ENCODE measurements at places on chromosomes 3 and 15.

DNA sequence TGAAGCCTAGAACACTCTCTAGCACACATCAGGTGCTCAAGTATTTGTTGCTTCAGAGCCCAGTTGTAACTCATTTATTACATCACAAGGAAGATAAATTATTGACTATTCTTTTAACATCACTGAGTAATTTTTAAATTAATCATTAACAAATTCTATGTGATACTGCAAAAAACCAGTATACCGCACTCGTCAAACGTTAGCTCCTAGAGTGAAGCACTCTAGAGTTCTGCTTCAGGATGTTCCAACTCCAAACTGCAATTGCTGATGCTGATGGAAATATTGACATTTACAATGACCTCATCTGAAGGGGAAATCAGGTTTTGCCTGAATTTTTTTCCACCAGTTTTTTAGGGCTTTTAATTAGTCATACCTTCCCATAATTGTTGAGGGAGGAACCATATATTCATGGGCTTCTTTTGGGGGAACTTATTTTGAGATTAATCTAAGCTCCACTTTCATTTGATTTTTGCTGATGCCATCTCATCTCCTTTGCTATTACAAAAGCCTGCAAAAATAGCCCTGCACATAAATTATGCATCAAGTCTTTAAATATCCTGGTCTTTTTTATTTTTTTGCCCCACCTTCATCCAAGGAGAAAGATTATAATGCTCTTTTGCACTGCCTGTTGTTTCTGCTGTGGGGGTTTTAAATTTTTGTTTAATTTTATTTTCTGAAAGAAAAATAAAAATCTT lies 123.0 kb upstream of the STAC start:
- no peak for DNase-seq

- no peak for DNase-seq
Observed at GRCh38 chr3:102826636-102827035, 391.8 kb downstream of the ZPLD1 start.

- DNase-seq: no peak
Observed at GRCh38 chr15:24862726-24863521, 91.9 kb upstream of the SNRPN start.

GRCh38 chr15:60396560-60396957 lies 1.2 kb downstream of the ANXA2 start:
- DNase-seq: no peak

DNA sequence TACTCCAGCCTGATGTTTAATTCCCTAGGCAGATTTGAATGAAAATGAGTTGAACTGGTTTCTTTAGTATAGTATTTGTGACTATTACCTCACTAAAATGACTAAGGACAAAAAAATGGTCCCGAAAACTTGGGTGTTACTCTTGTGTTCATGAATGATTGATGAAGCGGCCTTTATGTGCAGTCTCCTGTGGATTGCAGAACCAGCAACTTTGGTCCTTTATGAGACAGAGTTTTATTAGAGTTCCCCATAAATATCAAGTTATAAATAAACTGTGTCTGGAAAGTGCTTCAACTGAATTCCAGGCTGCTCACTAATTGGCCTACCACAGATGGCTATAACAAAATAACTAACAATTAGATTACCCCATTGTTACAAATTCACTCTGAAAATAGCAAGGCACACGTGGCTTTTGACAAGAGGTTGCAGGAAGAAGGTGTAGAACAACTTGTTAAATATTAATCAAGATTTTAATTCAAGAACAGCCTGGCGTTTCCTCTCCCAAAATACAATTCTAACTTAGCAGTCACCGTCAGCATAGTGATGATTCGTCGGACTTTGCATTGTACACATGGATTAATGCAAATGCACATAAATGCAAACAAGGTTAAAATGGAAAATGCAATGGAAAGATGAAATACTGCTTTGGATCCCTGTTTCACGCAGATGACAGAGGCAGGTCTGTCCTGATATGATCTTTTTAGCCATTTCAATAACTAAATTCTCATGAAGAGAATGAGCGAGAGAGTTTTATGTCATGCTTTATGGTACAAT lies 567.3 kb upstream of the ZNF717 start:
- no peak for DNase-seq

DNA sequence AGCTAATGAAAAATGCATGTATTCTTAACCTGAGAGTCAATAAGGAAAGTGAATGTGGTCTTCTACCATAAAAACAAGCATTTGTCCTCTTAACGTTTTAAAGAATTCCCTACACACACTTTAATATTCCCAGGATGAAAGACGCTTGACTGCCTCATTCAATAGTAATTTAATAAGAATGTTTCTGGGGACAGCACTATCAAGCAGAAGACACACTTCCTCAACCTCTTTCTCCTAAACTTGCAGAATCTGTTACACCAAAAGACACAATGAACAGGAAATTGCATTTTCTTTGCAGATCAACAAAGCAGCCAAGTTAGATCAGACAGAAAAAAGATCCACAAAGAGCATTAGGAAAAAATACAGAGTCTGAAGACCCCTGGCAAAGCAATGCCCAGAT lies 97.7 kb downstream of the PLCH1 start:
- no peak for DNase-seq

- peak; percentile 19 for DNase-seq
Observed at GRCh38 chr15:43776101-43776717, 557 bp downstream of the ELL3 start.

DNA sequence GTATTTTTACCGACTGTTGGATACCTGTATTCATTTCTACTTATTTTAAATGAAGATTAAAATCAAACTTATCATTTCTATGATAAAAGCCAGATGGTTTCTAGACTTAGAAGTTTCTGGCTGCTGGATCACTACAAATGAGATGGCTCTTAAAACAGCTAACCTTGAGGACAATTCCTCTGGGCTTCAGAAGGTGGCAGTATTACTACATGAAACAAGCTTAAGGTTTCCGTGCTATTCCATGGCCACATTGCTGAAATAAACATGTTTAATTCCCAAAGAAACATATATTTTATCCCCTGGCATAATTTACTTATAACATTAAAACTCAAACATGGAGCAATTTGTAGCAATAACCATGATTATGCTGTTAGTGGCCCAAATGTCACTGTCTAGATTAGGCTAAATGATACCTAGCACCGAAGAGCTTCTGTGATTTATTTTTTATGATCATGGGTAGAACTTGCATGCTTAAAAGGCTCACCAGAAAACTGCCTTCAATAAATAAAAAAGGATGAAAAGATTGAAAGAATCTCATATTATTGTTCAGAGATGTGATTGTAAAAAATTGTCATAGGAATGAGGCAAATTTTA lies 204.0 kb upstream of the NANOGP8 start:
- no peak for DNase-seq

DNA sequence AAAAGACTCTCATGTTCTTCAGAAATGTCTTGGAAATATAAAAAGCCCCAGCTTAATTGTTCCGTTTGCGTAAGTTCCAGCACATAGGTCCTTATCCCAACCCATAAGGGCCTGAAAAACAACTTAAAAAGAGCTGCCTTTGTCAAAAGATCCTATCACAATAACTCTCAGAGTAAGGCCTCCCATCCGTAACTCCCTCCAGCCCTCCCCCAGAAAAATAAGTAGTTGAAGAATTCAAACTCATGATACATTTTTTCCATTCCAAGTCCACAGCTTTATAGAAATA lies 38.0 kb upstream of the SECISBP2L start:
- no peak for DNase-seq

- DNase-seq: no peak
Observed at GRCh38 chr15:96374499-96374898, 44.0 kb downstream of the NR2F2 start.

- DNase-seq: no peak
Observed at GRCh38 chr3:117669774-117670173, 960.2 kb downstream of the TUSC7 start.

- DNase-seq: no peak
Observed at GRCh38 chr15:31500766-31501449, 174.3 kb downstream of the KLF13 start.

- no peak for DNase-seq
Observed at GRCh38 chr3:141115789-141116541, 64.8 kb downstream of the SPSB4 start.

GRCh38 chr15:44308415-44308814 lies 19.9 kb downstream of the GOLM2 start:
- DNase-seq: no peak

GRCh38 chr3:69204315-69204957 lies 82.0 kb upstream of the LMOD3 start:
- no peak for DNase-seq

GRCh38 chr15:28243901-28244300 lies 78.1 kb downstream of the HERC2 start:
- no peak for DNase-seq

DNA sequence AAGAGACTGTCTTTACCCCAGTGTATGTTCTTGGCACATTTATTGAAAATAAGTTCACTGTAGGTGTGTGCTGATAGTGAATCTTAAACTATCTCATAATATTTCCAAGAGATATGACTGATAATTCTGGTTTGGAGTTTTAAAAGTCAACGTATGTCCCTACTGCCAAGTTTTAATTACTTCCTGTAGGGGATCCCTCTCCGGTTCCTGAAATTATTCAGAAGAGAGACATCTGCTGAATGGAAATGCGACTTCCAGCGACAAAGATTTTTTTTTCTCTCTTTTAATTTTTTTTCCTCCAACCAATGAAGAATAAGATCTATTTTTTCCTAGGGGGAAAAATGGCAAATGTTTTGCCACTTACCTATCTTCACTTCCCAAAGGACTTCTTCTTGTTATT lies 498.9 kb upstream of the TGFBR2 start:
- DNase-seq: no peak

- no peak for DNase-seq
Observed at GRCh38 chr3:80017369-80017768, 249.6 kb upstream of the ROBO1 start.

DNA sequence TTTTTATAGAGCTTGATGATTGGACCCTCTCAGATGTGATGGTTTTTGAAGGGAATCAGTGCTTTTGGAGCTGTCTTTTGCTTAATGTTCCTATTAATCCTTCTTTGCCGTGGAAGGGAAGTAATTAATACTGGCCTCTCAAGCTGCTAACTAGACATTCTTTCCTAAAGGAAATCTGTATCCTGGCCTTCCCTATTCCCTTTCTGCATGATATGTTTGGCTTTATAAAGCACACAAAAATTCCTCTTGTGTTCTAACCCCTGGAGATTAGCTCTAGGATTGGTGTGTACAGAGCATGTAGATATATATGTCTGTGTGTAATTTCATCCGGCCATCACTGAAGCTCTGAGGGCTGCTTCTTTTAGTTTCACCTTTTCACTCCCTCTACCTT lies 6.9 kb downstream of the ATXN7 start:
- DNase-seq: no peak

DNA sequence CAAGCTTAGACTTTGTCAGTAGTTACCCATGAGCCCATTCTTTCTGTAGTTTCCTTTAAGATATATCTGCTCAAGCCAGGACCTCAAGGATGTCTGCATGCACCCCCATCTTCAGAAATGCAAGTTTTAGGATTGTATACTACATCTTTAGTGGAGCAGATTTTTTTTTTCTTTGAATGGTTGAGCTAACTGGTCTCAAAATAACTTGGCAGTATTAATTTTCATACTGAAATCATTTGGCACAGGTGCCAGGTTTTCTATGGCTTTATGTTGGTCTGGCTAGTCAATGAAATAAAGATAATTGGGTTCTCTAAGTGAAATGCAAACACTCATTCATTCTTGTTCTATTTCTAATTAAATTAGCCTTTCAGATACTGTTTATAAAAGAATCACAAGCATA lies 108.9 kb downstream of the ATG7 start:
- DNase-seq: no peak

GRCh38 chr3:137612291-137612690 lies 151.8 kb upstream of the SOX14 start:
- DNase-seq: no peak

GRCh38 chr3:107555359-107555758 lies 32.6 kb downstream of the BBX start:
- no peak for DNase-seq

- DNase-seq: no peak
Observed at GRCh38 chr15:46344115-46344724, 709.4 kb downstream of the SQOR start.

DNA sequence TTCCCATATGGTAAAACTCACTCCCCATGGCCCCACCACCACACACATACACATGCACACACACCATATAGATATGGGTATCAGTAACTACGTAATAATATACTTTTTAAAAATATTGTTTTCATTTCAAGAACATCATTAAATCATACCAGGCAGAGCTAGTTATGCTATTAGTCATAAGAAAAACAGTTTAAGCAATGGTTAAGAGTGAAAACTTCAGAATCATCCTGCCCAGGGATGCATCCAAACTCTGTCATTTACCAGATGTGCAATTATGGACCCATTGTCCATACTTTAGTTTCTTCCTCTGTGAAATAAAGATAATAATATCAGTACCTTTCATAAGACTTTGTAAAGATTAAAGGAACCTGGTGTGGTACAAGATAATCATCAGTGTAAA lies 608.3 kb downstream of the RBMS3 start:
- no peak for DNase-seq

GRCh38 chr3:77718311-77718710 lies 678.4 kb downstream of the ROBO2 start:
- DNase-seq: no peak

- DNase-seq: no peak
Observed at GRCh38 chr15:51931638-51932037, 39.9 kb downstream of the LEO1 start.

DNA sequence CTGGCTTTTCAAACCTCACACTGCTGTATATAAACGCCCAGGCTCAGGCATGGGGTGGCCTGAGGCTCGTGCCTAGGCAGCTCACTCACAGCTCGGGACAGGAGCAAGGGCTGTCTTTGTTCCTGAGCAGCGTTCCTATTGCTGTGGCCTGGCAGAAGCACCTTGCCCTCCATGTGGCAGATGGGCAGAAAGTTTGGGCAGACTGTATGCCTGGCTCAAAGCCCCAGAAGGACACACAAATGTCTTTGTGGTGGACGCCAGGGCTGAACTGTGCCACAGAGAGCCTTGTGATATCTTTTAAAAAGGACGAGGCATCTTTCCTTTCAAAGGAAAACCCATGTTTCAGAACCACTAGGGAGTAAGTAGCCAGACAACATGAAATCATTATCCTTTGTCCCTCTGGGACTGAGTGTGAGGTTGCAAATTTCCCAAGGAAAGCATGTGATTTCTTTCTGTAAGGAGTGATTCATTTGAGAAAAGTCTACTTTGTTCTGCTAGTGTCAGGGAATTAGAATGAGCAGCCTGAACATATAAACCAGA lies 29.3 kb upstream of the UBE2E1 start:
- no peak for DNase-seq

GRCh38 chr3:188389711-188390342 lies 235.9 kb downstream of the LPP start:
- peak; percentile 5 for DNase-seq

- DNase-seq: no peak
Observed at GRCh38 chr15:74863239-74864056, 9.7 kb downstream of the SCAMP2 start.

- DNase-seq: no peak
Observed at GRCh38 chr3:107117922-107118536, 259.2 kb upstream of the CCDC54 start.

DNA sequence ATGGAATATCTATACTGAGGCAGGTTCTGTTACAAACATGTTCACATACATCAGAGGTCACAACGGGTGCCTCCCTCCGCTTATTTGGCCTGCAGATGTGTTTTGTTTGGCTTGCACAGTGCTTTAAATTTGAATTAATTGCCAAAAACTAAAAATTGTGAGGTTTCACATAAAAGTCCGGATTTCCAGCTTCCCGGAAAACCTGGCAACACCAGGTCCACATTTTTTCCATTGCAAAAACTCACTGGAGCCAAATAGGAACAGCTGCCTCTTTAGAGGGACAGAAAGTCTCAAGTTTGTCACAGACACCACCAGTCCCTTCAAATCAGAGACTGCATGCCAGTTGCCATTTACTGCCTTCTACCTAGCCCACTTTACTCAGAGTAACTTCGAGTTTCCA lies 205.9 kb upstream of the MDFIC2 start:
- DNase-seq: no peak

- DNase-seq: no peak
Observed at GRCh38 chr3:11363715-11364114, 91.5 kb downstream of the ATG7 start.
